ENCODE measurements at places on chromosomes 11 and 22.

DNA sequence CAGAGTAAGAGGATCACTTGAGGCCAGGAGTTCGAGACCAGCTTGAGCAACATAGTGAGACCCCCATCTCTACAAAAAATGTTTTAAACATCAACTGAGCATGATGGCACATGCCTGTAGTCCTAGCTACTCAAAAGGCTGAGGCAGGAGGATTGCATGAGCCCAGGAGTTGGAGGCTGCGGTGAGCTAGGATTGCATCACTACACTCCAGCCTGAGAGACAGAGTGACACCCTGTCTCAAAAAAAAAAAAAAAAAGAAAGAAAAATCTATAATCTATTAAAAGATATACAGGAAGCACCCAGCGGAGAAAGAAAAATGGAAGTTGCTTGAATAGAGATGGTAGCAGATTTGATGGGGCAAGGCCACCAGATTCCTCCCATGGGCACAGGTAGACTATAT is 61.8 kb downstream of the FAM83F start:
- DNase-seq = no peak

GRCh38 chr22:49704345-49705215 is 123.1 kb downstream of the BRD1 start:
- no peak for DNase-seq

DNA sequence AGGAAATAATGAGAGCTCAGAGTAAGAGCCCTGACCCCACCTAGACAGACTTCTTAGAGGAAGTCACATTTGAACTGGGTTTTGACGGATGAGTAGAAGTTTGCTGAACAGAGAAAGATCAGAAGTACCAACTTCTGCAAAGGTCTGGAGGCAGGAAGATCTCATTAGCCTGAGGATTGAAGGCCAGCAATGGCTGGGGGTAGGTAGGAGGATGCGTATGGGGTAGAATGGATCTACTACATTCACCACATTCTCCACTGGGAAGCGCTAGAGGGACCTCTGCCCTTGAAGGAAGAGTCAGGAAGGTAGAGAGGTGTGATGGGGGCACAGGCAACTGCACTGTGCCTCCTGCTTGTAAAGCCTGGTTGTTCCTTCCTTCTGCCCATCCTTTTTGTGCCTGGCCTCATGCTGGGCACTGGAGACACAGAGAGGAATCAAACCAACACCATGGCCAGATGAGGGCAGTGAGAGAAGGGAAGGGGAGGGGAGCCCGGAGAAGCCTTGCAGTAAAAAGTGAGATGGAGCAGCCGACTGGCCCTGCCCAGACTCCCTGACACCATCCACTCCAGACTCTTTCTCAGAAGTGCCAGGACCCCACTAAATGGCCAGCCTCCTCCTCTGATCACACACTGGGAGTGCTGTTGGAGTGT is 4.9 kb downstream of the TPBGL start:
- no peak for DNase-seq

DNA sequence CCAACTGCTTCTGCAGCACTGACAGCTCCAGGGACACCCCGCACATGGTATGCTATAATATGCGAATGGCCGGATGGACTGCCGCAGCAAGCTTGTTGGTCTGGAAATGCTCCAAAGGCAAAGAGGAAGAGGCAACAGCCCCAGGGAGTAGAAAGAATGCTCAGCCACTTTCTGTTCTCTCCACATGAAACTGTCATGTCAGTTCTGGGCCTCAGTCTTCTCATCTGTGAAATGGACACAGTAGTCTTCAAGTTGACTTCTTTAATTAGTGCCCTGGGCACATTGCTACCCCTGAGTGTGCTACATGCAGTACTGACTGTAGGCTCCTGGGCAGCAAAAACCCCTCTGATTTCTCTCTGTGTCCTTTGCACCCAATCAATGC is 19.9 kb downstream of the IL10RA start:
- DNase-seq = no peak

- DNase-seq = no peak
These were observed 7.0 kb upstream of the SIDT2 start for GRCh38 chr11:117171404-117172061.

DNA sequence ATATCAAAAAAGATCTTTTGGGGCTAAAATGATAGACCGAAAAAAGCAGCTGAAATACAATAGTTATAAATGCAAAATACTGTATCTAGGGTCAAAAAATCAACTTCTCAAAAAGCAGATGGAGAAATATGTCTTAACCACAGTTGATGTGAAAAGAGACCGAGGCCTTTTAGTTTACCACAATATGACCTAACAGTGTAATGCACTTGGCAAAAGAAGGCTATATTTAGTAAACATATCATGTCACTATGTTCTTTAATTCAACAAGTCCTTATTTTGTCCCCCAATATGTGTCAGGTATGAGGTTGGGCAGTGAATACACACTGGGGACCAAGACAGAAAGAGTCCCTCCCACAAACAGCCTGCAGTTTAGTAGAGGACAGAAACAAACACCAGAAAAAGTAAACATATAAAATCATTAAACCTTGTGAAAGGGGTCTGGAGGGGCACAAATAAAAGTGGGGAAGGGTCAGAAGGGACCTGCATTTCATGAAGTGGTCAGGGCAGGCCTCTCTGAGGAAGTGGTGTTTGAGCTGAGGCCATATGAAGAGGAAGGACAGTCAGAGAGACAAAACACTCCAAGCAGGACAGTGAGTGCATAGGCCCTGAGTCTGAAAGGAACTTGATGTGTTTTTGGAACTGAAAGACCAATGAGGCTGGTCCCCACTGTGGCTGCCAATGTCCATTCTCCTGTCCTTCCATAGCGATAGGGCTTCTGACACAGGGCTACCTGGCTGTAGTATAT is 53.4 kb downstream of the LIF start:
- no peak for DNase-seq

- no peak for DNase-seq
These were observed 440.3 kb downstream of the ETS1 start for GRCh38 chr11:128146926-128147605.

GRCh38 chr11:63892228-63892627 is 24.7 kb downstream of the RCOR2 start:
- no peak for DNase-seq

DNA sequence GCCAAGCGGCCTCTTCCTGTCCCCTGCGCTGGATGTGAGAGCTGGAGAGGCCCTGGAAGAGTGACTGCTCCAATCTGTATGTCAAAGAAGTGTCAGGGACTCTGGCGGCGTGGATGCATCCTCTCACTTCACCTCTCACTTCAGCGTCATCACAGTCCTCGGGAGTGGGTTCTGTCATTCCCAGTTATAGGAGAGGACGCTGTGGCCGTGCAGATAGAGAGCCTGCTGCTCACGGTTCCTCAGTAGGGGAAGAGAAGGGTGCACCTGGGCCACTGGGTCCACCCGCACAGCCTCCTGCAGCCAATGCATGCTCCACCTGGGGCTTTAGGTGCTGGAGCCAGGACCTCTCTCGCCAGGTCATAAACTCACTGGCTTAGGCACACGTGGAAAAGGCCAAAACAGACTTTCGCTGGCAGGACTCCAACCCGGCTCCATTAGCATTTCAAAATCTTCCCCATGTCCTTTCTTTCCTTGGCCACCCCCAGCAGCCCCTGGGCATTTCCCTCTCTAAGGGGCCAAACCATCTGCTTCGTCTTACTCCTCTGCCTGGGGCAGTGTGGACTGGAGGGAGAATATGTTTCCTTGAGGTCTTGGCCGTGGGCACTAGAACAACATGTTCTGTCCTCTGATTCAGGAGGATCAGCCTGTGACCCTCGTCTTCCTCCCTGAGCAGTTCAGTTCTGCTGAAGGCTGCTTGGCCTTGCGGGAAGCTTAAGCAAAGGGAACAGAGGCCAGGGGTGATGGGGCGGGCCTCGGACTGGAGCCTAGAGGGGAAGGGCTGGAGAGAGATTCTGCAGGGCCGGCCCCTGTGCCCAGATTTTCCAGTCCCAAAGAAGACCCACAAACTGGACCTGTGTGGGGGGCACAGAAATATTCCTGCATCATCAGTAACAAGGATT is 57.8 kb downstream of the ST14 start:
- DNase-seq = no peak

All from Calu3 (cell line).